ENCODE measurements at places on chromosomes 6 and 20.

- DNase-seq = peak; percentile 89
Measured at GRCh38 chr20:48831718-48832404, 4.1 kb upstream of the PREX1 start.

- no peak for DNase-seq
Measured at GRCh38 chr6:52136934-52137467, 49.2 kb upstream of the IL17A start.

DNA sequence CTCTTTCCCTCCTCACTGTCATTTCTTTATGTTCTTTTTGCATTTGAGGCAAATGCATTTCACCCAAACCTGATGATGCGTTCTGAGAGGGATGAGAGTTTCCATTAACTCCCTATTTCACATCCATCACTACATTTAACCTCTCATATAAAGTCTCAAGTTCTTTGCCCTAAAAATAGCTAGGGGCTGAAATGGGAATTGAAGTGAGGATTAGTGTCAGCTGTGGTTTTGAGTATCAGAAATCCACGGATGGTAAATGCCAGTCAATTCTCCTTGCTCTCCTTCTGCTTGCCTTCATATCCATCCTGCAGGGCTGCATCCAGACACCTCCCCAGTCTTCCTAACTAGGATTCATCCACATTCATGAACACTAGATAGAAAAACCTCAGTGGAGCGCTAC is 10.0 kb upstream of the DTNBP1 start:
- DNase-seq = no peak

DNA sequence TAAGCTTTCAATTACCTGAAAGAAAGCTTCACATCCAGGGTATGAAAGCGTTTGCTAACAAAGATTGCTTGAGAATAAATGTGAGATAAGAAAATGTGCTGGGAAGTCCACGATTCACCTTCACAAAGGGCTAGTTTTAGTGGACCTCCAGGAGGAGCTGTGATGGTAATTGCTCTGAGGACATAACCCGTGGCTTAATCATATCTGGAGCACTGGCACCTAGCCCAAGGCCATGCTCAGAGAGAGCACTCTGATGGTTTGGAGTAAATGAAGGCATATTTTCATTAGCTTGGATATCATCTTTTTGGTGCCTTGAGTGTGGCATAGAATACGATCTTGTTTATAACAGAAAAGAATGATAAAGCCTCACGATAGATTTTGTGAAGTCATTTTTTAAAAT is 46.9 kb upstream of the BACH2 start:
- DNase-seq = no peak

DNA sequence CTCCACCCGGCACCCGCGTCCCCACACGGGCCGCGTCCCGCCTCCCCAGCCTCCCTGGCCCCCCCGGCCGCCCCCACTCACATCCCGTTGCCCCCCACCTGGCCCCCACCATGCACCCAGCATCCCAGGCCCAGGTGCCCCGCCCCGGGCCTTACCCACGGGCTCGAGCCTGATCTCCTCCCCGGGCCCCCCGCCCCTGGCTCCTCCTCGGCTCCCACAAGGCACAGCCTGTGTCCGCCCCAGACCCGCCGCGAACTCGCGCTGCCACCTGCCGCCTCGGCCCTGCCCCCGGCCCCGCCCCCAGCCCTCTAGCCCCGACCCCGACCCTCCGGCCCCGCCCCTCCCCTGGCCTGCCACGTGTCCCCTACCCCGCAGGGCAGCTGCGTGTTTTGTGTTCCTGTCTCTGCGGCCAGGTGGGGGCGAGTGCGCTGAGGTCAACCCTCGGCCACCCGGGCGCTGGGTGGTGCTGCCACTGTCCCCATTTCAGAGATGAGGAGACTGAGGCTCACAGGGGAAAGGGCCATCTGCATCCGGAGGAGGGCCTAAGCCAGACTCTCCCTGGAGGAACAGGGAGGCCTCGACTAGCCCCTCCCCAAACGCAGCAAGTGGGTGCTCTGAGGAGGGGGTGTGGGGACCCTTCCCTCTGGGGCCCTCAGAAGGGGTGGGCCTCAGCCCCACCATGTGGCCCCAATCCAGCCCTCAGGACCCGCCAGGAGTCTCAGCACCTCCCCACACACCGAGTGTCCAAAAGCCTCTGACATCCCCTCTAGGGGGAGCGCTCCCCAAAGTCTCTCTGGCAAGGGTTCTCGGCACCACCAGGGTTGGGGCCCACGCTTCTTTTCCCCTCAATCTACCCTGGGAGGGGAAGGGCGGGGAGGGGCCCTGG is 99.8 kb downstream of the TAF4 start:
- peak; percentile 82 for DNase-seq

DNA sequence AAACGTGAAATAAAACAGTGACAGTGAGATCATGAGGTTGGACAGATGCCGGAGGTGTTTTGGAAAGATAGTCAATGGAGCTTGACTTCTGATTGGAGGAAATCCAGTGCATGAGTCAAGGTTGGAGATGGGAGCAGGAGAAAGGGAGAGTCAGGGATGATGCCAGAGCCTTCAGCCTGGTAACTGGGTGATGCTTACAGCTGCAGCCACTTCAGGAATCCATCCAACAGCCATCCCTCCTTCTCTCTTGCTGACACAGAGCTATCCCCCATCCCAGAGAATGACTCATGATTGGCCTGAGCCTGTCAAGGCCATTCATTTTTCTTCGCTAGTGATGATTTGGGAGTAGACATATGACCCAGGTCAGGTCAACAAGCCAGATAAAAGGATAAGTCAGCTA is 112.8 kb downstream of the SAMD5 start:
- DNase-seq = no peak

DNA sequence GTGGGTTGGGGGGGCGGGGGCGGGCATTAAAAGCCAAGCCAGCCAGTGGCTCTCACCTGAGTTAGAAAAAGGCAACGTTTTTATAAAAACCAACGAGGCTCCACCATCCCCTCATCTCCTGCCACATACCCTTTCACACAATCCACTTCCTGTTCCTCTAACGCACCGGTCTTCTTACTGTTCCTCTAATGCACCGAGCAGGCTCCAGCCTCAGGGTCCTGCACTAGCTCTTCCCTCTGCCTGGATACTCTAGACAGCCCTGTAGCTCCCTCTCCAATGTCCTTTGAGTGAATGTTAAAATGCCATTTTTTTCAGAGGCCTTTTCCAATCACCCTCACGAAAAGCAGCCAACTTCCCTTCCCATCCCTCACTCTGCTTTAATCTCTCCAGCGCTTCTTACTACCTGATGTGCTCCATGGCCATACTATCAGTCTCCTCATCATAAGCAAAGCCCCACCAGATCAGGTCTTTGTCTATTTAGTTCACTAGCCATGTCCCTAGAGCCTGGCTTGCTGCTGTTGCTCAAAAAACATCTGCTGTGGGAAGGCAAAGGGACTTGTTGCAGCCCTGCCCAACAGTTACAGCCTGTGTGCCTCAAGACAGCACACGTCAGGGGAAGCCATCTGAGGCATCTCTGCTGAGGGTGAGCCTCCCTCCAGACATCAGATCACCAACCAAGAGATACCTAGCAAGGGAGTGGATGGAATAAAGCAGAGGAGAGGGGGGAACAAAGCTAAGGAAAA is 3.9 kb downstream of the FKBP1A start:
- no peak for DNase-seq

GRCh38 chr20:13486694-13487093 is 152.0 kb downstream of the TASP1 start:
- no peak for DNase-seq

- no peak for DNase-seq
Measured at GRCh38 chr6:47377971-47378370, 68.3 kb upstream of the TNFRSF21 start.

DNA sequence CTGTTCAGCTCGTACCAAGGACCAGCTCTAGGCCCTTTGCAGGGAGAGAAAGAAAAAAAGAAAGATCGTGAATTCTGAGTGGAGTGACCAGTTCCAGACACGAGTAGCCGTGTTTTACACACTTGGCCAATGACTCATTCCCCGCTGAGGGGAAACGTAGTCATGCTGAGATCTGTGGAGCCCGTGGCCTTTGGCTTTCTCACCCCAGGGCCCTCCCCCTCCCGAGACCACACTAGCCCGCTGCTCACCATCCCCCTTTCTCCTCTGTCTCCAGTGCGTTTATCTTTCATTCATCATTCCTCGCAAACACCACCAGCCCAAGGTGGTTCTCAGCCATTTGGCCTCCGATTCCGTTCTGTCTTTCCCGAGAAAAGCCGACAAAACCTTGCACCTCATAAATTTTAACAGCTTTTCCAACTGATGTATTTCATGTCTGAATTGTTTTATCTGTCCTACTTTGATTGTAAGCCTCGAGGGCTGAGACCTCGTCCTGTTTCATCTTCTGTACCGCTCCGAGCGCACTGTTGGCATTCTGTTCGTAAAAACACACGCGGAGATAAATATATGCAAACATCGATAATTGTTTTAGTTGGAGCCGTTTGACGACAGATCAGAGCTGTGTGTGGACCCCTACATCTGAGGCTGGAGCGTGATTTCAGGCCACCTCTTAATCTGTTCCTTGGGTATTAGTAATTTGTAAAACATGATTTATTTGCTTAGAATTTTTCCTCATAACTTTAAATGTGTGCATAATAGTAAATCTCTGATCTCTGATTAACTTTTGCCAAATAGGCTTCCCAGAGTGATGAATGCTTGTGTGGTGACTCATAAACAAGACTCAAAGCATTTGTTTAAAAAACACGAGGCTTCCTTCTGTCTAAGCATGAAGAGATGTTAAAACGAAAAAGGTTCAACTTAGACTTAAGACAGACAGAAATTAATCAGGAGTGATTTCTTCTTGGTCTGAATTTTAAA is 336.6 kb downstream of the CDH4 start:
- peak; percentile 92 for DNase-seq

DNA sequence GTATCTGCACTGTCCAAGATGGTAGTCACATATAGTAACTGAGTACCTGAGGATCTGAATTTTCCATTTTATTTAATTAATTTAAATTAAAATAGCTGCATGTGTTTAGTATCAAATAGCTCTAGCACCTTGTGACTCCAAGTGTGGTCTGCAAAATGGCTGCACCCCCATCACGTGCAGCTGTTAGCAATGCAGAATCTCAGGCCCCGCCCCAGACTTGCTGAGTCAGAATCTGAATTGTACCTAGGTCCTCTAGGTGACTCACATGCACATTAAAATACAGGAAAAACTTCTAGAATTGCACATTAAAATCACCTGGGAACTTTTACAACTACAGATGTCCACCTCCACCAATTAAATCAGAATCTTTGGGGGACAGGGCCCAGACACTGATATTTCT is 19.2 kb upstream of the FAM83C start:
- DNase-seq = no peak

DNA sequence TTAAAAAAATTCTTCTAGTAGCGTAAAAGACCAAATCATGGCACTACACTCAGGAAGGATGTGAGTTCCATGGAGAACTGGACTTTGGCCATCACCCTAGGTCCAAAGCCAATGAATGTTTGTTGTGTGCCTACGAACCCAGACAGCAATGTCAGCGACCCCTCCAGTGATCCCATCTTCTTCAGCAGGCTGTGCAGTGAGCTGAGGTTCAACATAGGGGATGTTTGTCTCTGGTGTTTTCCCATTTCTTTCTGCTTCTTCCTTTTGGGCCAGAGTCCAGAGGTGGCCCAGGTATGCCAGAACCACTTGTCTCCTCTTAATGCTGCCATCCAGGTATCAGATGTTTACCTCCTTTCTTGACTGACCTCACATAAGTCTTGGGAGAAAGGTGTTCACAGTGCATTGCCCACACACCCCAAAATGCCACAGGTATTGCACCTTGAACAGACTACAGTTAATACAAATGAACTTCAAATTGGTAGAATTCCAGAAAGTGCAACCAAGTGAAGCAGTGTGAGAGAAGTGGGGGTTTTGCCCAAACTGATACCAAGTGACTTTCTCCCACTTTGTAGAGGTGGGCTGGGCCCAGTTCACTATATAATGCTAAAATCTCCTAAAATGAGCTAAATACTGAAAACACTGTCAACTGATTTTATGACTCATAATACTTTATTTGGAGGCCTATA is 14.1 kb downstream of the KIZ start:
- no peak for DNase-seq
